AML-193 (cell line): ENCODE measurements at places on chromosomes 7 and 10.
A peak's percentile ranks its signal among the peaks of the same experiment; 100 is the strongest.

GRCh38 chr7:150927157-150927955 lies 50.8 kb downstream of the KCNH2 start:
- DNase-seq = no peak

GRCh38 chr7:77839919-77840318 lies 41.3 kb downstream of the PHTF2 start:
- no peak for DNase-seq

DNA sequence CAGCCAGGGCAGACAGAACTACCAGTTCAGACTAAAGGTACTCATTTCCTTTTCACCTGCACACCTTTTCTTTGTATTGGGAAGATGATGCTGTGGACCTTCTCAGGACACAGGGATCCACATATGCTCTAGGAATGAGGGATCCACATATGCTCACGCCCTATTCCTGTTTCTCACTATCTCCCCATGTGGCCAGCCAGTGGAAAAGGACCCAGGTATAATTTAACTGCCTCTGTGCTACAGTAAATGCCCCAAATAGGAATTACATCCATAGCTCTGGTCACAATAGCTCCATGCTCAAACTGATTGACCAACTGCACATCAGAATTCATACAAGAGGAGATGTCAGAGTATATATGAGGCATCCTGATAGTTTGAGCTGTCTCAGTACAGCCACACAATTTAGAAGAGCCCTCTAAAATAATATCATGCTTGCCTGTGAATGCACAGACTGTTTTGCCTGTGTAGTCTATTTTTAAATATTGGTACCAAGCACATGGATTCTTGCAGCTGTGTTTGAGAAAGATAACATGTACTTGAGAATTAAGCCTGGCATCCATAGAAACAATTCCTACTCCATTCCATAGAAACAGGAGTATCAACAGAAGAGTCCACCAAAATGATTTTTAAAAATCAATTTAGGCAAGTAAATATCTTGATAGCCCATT lies 43.7 kb downstream of the CTTNBP2 start:
- no peak for DNase-seq

DNA sequence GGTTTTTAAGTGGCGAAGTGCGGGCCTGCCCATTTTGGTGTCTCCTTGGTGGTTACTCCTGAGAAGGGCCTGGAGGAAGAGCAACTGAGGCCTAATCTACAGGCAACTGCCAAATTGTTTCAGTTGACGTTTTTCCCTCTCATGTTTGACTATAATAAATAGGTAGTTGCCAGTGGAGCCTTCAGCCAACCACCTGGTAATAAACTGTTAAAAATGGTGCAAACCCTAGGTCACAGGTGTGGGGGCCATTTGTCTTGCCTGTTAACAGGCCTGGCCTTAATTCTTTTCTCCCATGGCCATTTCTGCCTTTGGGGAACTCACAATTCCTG lies 3.7 kb downstream of the IKZF1 start:
- DNase-seq = no peak

DNA sequence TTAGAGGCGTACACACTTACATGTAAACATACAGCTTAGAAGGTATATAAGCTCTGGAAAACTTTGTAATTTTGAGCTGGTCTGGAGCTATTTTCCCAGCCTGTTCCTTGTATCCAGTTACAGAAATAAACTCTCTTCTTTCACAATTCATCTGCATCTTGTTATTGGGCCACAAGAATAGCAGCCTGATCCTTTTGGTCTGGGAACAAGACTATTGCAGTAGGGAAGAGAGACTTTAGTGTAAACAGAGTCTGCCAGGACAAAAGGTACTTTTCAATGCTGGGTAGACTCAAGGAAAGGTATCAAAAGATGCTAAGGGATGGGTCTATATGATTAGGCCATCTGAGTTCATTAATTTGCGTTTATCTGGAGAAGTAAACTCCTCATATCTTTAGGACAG lies 728.3 kb downstream of the TYW1 start:
- DNase-seq = no peak

DNA sequence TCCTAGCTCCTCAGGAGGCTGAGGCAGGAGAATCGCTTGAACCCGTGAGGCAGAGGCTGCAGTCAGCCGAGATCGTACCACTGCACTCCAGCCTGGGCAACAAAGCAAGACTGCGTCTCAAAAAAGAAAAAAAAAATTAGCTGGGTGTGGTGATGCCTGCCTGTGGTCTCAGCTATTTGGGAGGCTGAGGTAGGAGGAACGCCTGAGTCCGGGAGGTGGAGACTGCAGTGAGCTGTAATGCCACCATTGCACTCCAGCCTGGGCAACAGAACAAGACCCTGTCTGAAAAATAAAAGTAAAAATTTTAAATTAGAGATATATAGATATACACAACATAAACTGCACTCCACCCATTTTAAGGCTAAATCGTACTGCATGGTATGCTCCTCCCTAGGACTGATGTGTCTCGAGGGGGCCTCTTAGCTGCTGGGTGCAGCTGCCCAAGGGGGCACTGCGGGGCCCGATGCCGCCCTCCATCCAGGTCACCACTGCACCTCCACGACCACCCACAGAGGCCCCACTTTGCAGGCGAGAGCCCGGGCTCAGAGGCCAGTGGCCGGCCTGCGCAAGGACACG lies 40.9 kb upstream of the FOXK1 start:
- DNase-seq = peak; percentile 26

- no peak for DNase-seq
Measured at GRCh38 chr7:121126801-121127534, 138.5 kb downstream of the CPED1 start.

GRCh38 chr10:218798-219197 lies 83.5 kb downstream of the ZMYND11 start:
- no peak for DNase-seq

GRCh38 chr7:79288655-79289054 lies 164.8 kb downstream of the MAGI2 start:
- no peak for DNase-seq

DNA sequence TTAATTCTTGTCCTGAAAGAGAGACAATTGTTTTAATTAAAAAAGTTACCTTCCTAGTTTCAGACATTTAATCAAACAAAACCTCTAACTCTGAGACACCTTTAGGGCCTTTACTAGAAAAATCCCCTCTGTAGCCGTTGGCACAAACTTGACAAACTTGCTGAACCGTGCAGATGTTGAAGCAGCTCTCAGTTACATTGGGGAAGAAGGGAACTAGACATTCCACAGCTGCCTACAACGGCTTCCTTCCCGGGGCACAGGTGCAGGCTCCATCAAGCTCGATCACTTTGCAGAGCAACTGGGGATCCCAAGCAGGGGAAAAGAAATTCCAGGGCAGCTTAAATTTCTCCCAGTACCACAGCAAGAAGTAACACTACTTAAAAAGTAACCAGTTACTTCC lies 141.3 kb downstream of the SKAP2 start:
- no peak for DNase-seq

- DNase-seq = peak; percentile 32
Measured at GRCh38 chr7:147547252-147547897, 1043.2 kb upstream of the C7orf33 start.

- no peak for DNase-seq
Measured at GRCh38 chr10:46215426-46215825, 71.4 kb upstream of the ANTXRL start.

DNA sequence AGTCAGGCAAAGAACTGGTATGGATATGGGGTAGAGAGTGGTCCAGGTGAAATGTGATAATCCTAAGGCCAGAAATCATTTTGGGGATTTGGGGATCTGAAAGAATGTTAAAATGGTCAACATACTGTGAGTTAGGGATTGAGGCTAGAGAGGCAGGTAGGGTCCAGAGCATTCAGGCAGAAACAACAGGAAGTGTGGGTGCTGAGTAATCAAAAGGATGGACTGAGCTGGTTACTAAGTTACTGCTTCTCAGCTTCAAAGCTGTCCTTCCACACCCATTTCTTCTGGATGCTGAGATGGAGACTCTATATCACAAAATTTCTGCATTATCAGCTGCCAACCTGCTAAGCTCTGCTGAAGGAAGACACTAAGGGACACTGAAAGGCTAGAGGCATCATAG lies 30.6 kb upstream of the PRKCQ start:
- no peak for DNase-seq
